Activated T-helper 2 cell treated with anti-CD3 and anti-CD28 coated beads, Interferon-gamma antibody, Interleukin-2, Interleukin-4, amounts not matched to agents 10 μg/mL and 5 μg/mL and 100 μg/mL, durations not matched to agents 14 hours and 24 hours and 36 hours (primary cell): ENCODE measurements at places on chromosomes 7 and 10.
A peak's percentile ranks its signal among the peaks of the same experiment; 100 is the strongest.

DNA sequence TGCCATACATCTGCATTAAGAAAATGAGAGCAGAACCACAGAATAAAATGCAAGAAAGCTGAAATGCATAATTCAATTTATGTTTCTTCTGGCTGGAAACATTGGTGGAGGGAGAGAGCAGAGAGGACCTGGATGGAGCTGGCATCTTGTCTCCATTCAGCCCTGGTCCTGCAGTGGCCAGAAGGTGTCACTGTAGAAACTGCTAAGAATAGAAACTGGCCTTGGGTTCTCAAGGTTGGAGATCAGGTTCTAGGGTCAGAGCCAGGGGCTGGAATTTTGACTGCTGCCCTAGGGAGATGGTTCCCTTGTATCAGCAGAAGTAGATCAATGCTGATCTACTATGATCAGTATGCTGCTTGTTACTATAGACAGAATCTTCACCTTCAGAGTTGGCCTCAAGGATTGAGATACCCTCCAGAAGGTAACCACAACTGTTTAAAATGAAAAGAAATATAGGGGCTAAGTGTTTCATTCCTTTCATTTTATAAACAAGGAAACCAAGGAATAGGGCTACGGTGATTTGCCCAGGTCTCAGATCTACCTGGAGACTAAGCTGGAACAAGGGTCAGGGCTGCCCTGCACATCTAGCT lies 13.1 kb downstream of the TAS2R41 start:
- no peak overlapping the region for H3K4me3 ChIP-seq
- no peak for DNase-seq
- H3K36me3 ChIP-seq: no peaks in the 10 kb centered on the region
- H3K27me3 ChIP-seq: no peaks in the 10 kb centered on the region

DNA sequence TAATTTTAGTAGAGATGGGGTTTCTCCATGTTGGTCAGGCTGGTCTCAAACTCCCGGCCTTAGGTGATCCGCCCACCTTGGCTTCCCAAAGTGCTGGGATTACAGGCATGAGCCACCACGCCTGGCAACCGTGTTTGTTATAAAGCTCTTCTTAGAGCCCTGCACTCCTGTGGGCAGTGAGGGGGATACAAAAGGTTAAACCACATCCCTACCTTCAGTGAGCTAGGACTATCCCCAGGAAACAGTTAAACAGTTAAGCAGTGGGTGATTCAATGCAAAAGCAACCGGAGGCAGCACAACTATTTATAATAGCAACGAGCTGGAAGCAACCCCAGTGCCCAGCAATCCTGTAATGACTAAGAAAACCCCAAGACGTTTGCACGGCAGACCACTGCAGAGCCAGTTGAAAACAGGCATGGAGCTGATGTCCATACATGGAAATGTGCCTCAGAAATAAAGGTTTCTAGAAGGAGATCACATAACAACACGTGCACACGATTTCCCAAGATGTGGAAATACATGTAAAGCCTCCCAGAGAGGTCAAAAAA lies 107.2 kb upstream of the LYZL2 start:
- no peak overlapping the region for H3K4me3 ChIP-seq
- peak; percentile 32 for DNase-seq
- H3K27me3 ChIP-seq: no peaks in the 10 kb centered on the region
- H3K4me1 ChIP-seq: peaks cover 31% of the 10 kb centered on the region

DNA sequence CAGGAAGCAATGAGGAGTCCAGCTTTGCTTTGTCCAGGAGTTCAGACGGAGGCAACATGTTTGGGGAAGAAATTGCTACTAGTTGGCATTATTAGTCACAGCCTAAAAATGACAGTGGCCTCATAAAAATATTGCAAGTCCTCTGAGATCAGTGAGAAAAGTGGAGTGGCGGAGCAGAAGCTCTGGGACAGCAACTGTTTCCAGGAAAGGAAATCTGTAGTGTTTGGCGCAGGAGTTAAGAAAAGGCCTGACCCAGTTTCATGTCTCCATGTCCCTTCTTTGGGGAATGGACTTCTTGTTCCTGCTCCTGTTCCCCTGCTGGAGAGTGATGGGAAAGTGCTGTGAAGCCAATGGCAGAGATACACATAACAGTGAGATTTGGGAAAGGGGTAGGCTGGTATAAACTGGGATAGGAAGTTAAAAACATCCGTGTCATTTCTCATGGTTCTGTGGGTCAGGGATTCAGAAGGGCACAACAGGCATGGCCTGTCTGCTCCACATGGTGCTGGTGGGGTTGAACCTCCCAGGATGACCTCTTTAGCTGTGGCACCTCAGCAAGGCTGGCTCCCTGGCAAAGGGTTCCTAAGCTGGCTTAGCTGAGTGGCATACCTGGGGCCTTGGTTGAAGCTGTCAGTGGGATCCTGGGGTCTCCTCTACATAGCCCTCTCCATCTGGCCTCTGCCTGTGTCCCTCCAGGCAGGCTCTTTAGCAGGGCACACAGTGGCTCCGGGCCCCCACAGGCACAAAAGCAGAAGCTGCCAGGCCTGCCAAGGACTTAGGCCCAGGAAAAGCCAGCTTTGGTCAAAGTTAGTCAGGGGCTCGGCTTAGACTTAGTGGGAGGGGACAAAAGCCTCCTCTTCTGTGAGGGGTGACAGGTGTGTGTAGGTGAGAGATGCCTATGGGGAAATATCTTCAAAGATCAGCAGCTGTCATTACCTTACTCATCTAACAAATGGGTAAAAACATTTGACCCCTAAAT lies 77.7 kb downstream of the WDFY4 start:
- peaks cover 7% of the 10 kb centered on the region for H3K27me3 ChIP-seq
- no peaks in the 10 kb centered on the region for H3K4me1 ChIP-seq
- H3K27ac ChIP-seq: no peak overlapping the region

- H3K4me1 ChIP-seq: peaks cover 53% of the 10 kb centered on the region
- H3K27me3 ChIP-seq: no peaks in the 10 kb centered on the region
- H3K36me3 ChIP-seq: peaks cover 56% of the 10 kb centered on the region
These were observed 6.3 kb downstream of the MTPN start for GRCh38 chr7:135970682-135971365.

DNA sequence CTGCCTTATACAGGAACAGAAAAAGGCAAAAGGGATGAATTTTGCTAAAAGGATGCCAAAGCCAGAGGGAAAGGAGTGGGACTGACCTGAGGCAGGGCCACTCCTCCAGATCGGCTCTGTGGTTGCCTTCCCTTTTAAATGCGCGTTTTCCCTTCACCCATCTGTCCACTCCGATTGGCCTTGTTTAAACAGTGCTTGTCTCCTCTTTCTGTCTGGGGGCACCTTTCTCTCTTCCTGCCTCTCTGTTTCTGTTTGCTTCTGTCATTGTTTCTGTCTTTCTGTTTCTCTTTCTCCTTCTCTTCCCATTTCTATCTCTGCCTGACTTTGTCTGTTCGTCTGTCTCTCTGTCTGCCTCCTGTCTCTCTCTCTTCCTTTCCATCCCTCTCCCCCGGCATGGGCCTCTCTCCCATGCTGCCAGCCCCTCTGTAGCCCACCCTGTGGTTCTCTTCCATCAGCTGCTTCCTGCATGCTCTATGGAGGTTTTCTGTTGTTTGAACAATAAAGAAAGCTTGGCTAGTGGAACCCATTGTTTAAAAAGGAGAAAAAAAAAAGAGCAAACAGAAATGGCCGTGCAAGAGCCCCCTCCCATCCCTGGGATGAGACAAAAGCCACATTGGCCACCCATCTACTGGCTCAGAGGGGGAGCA lies 29.5 kb upstream of the HSPB1 start:
- H3K36me3 ChIP-seq: no peaks in the 10 kb centered on the region
- H3K27ac ChIP-seq: peak overlapping the region; percentile 18
- H3K27me3 ChIP-seq: peaks cover 30% of the 10 kb centered on the region
- H3K4me1 ChIP-seq: peaks cover 17% of the 10 kb centered on the region
- no peak for DNase-seq

- H3K4me1 ChIP-seq: no peaks in the 10 kb centered on the region
- H3K36me3 ChIP-seq: no peaks in the 10 kb centered on the region
- H3K27me3 ChIP-seq: no peaks in the 10 kb centered on the region
- DNase-seq: no peak
- H3K27ac ChIP-seq: no peak overlapping the region
These were observed 167.4 kb downstream of the FZD1 start for GRCh38 chr7:91431601-91432000.

DNA sequence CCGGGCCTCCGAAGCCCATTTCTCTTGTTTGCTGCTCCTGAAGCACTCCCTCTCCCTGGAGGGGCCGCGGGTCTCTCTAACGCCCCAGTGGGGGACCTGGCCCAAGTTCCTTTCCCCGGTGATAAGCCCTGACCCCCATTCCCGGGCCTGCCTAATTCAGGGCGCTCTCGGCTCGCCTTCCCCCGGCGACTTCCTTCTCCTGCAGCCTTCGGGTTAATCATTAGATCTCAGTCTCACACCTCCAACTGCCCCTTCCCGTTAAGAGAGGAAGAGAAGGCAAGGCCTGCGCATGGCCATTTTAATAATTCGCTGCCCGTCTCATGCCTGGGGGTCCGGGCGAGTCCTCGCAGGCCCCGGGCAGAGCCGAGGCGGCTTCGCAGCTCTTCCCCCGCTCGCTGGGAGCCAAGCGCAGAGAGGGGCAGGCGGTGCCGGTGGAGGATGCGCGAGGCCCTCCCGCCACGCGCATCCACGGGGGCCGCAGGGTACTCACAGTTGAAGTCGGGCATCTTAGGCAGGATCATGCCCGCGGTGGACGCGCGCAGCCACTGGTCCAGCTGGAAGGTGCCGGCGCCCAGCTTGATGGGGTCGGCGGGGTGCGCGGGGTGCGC lies 1.2 kb downstream of the MNX1 start:
- H3K27me3 ChIP-seq: peaks cover 67% of the 10 kb centered on the region
- no peaks in the 10 kb centered on the region for H3K36me3 ChIP-seq
- H3K4me3 ChIP-seq: peak overlapping the region; percentile 39
- DNase-seq: no peak
- H3K4me1 ChIP-seq: peaks cover 9% of the 10 kb centered on the region

- no peak for DNase-seq
- no peaks in the 10 kb centered on the region for H3K4me1 ChIP-seq
- H3K36me3 ChIP-seq: no peaks in the 10 kb centered on the region
- H3K4me3 ChIP-seq: no peak overlapping the region
- no peak overlapping the region for H3K27ac ChIP-seq
These were observed 41.0 kb upstream of the AMPH start for GRCh38 chr7:38671911-38672905.

DNA sequence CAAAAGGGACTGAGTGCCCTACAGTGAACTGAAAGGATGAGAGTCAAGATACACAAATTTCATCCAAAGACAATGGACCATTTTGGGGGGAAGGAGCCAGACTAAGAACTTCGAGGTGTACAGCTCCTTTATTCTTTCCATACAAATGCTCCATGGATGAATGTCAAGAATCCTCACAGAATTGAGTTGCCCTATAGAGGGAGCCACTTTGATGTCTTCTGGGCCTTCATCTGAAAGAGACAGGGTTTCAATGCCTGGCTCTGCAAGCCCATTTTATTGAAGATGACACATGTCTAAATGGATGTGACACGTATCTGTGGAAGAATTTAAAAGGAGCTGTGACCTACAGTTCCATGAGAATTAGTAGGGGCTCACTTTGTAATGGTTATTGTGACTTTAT lies 32.0 kb upstream of the NRG3 start:
- H3K4me1 ChIP-seq: no peaks in the 10 kb centered on the region
- H3K27ac ChIP-seq: no peak overlapping the region
- no peaks in the 10 kb centered on the region for H3K27me3 ChIP-seq
- no peak for DNase-seq

- peaks cover 3% of the 10 kb centered on the region for H3K27me3 ChIP-seq
- no peaks in the 10 kb centered on the region for H3K36me3 ChIP-seq
These were observed 32.2 kb upstream of the ITGB8 start for GRCh38 chr7:20298486-20298901.

- H3K4me1 ChIP-seq: peaks cover 39% of the 10 kb centered on the region
- DNase-seq: no peak
- no peak overlapping the region for H3K4me3 ChIP-seq
- peaks cover 9% of the 10 kb centered on the region for H3K27me3 ChIP-seq
These were observed 127.4 kb upstream of the AGR3 start for GRCh38 chr7:17009007-17009719.

DNA sequence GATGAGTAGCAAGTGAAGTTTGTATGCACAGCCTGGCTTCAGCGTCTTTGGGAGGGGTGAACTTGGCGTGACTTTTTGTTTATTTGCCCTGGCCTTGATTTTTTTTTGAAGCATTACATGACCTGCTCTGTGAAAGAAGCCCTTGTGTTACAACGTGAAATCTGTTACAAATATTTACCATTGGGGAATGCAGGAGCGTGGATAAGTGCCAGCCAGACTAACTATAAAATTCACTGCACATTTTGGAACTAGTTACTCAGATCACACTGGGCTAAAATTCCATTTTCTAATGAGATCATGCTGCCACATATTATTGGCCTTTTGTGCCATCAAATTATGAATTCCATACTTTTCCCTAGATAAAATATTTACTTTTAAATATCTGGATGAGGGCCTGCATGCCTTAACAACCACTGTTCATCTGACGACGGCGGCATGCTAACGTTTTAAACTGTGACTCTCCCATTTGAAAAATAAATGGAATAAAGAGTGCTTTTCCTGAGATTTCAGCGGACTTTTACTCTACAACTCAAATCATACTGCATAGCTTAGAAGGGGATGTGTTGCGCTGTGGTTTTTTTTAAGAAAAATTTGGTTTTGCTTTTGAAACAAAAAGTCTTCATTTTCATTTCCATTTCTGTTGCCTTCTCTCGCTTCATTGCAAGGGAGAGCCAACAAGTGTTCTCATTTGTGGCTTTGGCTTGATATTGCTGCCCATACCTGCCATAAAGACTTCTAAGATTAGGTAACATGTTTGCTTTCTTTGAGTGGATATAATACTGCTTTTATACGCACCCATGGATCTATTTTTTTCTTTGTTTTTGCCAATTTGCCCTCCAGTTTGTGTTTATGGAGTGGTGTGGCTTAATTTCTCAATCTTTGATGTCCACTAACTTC lies 352.2 kb downstream of the TFEC start:
- no peak overlapping the region for H3K27ac ChIP-seq
- no peak for DNase-seq
- H3K4me3 ChIP-seq: no peak overlapping the region

- no peak for DNase-seq
- H3K27me3 ChIP-seq: no peaks in the 10 kb centered on the region
- no peak overlapping the region for H3K27ac ChIP-seq
- no peaks in the 10 kb centered on the region for H3K36me3 ChIP-seq
- H3K4me3 ChIP-seq: no peak overlapping the region
- no peaks in the 10 kb centered on the region for H3K4me1 ChIP-seq
These were observed 356.4 kb downstream of the ANKRD7 start for GRCh38 chr7:118580743-118581382.

GRCh38 chr10:124657806-124658205 lies 86.4 kb downstream of the FAM53B start:
- no peaks in the 10 kb centered on the region for H3K36me3 ChIP-seq
- no peak for DNase-seq
- no peak overlapping the region for H3K4me3 ChIP-seq
- no peaks in the 10 kb centered on the region for H3K27me3 ChIP-seq
- no peak overlapping the region for H3K27ac ChIP-seq
- peaks cover 20% of the 10 kb centered on the region for H3K4me1 ChIP-seq
